Inflammatory macrophage (primary cell): ENCODE measurements at places on chromosomes 1 and 21.

DNA sequence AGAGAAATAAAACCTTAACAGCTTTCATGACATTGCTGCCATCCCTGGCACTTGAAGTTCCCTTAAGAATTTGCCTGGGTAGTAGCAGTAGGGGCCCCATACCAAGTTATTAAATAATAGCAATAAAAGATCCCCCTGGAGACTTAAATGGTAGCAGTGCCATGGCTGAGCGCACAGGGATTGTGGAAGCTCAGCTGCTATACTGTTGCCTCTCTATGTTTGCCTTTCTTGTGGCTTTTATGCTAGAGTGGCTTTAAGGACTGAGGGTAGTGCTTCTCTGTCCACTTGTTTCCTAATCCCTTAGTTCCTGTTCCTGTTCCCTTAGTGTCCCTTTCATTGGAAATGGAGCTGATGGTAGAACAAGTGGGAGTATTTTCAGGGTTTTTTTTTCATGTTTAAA, 42.1 kb downstream of the NCF2 start:
- peak; percentile 70 for DNase-seq

GRCh38 chr1:113949007-113949406, 19.9 kb downstream of the HIPK1 start:
- DNase-seq: no peak

DNA sequence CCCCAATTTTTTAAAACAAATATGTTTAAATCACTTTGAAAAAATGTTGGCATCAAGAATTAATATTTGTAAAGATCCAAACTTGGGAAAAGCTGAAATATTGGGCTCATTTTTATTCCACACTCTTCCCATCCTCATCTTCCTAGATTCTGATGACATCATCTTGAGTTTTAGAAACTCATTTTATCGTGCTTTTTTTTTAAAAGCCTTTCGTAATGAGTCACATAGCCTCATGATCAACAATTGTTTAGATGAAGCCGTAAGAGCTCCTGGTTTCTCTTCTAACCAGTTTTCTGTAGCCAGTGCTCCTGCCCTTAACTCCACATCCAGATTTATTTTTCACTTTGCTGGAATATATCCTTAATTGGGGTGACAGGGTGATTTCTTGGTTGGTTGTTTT, 78.6 kb downstream of the POFUT2 start:
- DNase-seq: peak; percentile 29

- no peak for DNase-seq
These were observed 6.5 kb downstream of the PGLYRP4 start for GRCh38 chr1:153342178-153342577.

DNA sequence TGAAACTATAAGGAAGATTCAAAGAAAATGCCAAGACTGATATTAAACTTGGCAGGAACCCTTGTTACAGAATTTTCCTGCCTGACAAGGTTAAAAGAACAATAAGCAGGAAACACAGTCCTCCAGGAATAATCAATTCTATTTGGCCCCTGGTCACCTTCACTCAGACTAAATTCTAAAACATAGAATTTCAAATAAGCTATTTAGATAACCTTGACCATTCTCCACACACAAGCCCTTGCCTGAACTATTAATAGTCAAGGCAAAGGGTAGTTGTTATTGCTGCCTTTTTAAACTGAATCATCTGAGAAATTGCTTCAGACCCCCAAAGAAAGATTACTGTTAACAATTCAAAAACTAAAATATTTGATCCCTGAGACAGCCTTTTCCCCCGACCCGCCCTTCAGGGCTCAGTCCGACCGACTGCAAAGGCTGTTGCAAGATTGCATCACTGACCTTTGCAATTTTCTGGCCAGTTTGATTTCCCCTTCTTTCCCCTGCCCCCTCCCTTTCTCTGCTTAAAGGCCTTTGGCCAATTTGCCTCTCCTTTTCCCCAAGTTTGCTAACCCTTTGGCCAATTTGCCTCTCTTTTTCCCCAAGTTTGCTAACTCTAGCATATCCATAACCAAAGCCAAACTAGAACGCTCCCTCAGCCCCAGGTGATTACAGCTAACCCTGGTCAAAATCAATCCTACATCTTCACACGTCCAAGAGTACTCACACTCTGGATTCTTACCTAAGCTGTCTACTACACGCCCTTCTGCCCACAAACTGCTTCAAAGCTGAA, 1.4 kb upstream of the G0S2 start:
- DNase-seq: peak; percentile 74

GRCh38 chr1:32966900-32967299, 2.3 kb upstream of the RNF19B start:
- DNase-seq: no peak

- DNase-seq: no peak
These were observed 9.3 kb downstream of the PLA2G2A start for GRCh38 chr1:19969898-19970660.

- DNase-seq: no peak
These were observed 238.2 kb upstream of the AJAP1 start for GRCh38 chr1:4416189-4416588.

- peak; percentile 77 for DNase-seq
These were observed 77.7 kb upstream of the JUN start for GRCh38 chr1:58861506-58861905.

DNA sequence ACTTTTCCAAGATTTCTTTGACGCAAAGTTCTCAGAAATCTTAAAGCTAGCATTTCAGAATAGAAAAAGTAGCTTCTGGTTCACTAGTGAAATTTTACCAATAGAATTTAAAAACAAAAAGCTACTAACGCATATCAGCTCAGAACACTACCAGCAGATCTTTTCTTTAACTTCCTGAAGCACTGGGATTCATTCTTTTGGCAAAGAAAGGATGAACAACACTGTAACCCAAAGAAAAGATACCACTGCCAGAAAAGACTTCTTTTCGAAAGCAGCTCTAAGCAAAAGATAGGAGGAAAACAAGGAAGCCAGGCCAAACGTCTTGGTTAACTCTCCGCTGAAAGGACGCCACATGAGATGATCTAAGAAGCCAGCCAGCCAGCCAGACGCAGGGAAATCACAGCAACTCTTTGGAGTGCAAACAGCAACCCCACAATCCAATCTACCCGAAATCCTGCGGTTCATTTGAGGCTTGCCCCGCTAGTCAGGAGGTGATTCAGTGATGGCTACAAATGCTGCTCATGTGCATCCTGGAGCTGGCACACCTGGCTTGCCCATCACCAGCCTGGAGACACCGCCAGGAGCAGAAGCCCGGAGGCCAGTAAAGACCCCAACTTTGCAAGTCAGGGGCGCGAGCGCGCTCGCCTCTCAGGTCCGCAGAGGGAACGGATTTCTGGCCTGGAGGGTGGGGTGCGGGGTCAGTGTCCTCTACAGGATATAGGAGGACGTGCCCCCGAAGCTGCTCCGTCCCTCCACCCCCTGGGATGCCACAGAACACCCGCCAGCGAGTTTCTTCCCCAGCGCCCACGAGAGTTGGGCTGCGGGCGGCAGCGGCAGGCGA, 812 bp downstream of the NBPF1 start:
- DNase-seq: peak; percentile 85

GRCh38 chr1:87915771-87916170, 587.1 kb downstream of the LMO4 start:
- no peak for DNase-seq

DNA sequence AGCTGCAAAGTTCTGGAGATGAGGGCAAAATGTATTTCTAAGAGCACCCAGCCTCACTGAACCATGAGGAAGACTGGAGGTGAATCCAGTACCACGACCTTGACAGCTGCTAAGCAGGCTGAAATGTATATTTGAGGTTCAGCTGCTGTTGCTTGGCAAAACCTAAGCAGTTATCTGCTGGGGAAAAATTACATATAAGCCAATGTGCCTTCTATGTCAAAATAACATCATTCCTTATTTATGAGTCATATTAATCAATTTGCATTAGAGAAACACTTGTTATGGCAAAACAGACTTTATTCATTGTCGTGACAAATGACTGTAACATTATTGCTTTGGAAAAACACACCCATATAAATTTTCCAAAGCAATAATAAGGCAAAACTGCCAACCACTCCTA, 560.5 kb upstream of the NR5A2 start:
- DNase-seq: no peak

DNA sequence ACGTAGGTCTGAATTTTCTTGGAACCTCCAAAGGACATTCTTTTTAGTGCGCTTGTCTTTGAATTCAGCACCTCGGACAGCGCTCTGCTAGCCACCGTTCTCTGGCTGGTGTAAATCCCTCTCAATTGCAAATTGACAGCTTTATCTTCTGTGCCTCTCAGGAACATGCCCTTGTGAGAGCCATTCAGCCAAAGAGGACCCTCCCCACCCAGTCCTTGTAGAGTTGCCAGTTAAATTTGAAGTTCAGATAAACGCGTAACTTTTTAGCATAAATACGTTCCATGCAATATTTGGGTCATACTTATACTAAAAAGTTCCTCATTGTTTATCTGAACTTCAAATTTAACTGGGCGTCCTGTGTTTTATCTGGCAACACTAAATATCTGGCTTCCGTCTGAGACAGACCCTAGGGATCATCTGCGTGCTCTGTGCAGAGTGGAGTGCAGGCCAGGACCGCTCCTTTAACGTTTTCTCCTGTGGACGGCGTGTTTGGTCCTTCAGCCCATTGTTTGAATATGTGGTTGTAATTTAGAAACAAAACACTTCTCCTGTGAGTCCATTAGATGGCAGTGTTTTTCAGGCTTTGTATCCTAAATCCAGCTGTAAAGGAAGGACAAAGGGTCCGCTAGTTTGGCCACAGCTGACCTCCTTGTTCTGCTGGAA, 7.0 kb downstream of the KCNAB2 start:
- DNase-seq: peak; percentile 50

- DNase-seq: no peak
These were observed 731 bp downstream of the EFNA4 start for GRCh38 chr1:155064111-155064831.

DNA sequence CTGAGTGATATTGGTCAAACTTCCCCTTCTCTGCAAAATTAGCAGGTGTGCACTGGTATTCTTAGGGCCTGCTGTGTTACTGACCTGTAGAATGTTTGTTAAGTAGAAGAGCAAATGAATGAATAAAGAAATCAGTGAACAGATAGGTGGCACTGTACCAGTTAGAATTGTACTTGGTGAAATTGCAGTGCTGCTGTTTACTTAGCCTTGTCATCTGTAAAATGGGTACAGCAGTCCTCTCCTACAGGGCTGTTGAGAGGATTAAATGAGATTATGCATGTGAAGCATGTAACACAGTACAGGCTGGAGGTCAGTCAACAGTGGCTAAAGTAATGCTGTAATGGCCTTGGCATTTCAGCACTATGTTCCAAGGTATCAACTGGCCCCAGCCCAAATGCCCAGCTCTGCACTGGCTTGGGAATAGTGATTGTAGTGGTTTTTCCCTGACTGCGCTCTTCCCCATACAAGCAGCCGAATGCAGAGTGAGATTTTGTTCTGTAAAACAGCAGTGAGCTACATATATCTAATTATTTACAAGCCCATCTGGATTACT, 10.5 kb downstream of the VANGL1 start:
- no peak for DNase-seq

- no peak for DNase-seq
These were observed 535 bp upstream of the DISC1 start for GRCh38 chr1:231625975-231626534.

DNA sequence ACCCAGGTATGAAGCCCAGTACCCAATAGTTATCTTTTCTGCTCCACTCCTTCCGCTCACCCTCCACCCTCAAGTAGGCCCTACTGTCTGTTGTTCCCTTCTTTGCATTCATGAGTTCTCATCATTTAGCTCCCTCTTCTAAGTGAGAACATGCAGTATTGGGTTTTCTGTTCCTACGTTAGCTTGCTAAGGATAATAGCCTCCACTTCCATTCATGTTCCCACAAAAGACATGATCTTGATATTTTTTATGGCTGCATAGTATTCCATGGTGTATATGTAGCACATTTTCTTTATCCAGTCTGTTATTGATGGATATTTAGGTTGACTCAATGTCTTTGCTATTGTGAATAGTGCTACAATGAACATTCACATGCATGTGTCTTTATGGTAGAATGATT, 2.8 kb upstream of the TP53BP2 start:
- DNase-seq: no peak

DNA sequence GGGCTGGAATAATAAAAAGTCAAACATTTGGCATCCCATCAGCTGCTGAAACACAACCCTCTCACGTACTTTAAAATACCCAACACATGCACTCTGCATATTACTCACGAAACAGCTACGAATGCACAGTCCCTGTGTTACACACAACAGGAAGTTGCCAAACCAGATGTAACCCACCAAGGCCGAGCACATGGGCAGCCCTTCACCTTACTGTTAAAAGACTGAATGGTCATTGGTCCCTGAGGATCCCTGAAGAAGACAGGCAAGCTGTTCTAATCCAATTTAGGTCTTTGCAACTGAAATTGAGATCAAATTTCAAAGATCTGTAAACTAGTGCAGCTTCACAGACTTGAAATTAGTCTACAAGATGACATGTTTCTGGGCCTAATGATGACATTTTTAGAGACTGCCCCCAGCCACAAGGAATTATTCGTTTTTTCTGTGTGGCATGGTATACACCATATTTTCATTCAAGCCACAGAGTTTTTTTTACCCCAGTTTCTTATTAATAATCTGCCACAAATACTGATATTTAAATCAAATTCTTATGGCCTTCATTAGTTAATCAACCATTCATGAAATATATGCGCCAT, 25.6 kb upstream of the IER5 start:
- DNase-seq: peak; percentile 83

GRCh38 chr1:11479375-11479979, 522 bp downstream of the DISP3 start:
- DNase-seq: no peak

GRCh38 chr1:228964178-228965089, 229.2 kb downstream of the RHOU start:
- no peak for DNase-seq

DNA sequence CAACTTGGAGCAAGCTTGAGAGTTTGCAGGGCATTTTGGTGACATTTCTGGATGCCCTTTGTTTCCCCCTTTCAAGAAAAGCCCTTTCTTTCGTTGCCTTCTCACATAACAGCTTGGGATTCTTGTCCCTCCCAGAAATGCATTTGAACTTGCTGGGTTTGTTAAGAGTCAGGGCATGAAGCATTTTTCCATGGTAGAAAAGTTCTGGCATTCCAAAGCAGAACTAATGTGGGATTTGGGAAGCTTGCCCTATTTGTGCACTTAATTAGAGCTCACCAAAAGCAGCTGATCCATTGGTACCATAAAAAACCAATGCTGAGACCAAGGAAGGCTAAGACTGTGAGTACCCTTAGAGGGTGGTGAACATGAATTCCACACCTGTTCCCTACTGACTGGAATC, 99.8 kb upstream of the HOOK1 start:
- no peak for DNase-seq

- no peak for DNase-seq
These were observed 5.7 kb upstream of the ATG4C start for GRCh38 chr1:62778208-62778607.

GRCh38 chr1:69123486-69123885, 444.2 kb upstream of the LRRC7 start:
- no peak for DNase-seq

- DNase-seq: no peak
These were observed 4.2 kb downstream of the LGR6 start for GRCh38 chr1:202197653-202198365.

DNA sequence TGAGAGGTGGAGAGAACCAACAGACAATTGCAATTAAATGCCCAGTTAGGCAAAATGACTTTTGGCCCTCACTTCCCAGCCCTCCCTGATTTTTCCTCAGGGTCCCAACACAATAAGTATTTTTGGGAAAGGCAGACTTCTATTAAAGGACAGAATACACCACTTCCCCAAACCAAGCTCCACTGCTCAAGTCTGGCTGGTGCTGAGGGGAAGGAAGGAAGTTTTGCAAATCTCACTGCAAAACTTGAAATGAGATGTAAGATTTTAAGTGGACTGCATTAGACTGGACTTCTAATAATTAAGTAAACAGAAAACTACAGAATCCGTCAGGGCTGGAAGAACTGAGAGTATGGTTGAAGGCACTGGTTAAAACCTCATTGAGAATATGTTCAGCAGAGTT, 32.2 kb upstream of the CD1D start:
- DNase-seq: peak; percentile 68

GRCh38 chr1:152858062-152858461, 1.7 kb upstream of the LCE7A start:
- DNase-seq: no peak
